ENCODE measurements at places on chromosomes 6 and 20.

- DNase-seq: no peak
Measured at GRCh38 chr20:64001607-64002011, 20.7 kb downstream of the PRPF6 start.

DNA sequence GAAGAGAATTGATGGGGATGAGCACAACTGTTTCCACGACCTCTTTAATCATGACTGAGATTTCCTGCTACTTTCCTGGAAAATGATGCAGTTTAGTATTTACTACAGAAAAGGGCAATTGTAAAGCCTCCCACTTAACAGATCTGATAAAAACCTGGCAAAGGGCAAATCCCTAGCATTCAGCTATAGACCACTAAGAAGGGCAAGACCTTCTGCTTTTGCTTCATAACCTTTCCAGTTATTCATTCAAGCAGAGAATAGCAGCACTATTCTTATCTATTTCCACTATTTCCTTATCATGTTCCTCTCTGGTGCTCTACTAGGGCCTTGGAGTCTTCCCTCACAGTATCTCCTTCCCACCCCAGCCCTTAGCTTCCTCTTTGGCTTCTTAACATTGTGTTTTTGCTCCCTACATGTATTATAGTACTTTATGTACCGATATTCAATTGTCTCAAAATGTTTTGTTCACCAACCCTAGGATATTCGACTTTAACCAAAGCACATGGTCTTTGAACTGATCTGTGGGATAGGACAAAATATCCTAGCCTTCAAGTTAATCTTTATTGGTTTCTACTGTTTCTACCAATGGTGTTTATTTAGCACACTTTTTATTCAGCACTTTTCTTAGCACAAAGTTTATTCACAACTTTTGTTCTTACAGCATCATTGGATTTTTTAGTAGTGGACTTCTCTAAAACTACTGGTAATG, 32.7 kb upstream of the MANEA start:
- DNase-seq: no peak

- DNase-seq: no peak
Measured at GRCh38 chr6:126252154-126252553, 87.8 kb upstream of the CENPW start.

GRCh38 chr6:44060612-44061374, 66.5 kb downstream of the MRPL14 start:
- no peak for DNase-seq

- no peak for DNase-seq
Measured at GRCh38 chr20:56566621-56567020, 33.6 kb downstream of the FAM209B start.

Data from stimulated activated CD8-positive, alpha-beta memory T cell treated with anti-CD3 and anti-CD28 coated beads, Interleukin-4, amount 100 ng/mL, for 4 hours (primary cell).